ENCODE measurements at places on chromosomes 7 and 10.

DNA sequence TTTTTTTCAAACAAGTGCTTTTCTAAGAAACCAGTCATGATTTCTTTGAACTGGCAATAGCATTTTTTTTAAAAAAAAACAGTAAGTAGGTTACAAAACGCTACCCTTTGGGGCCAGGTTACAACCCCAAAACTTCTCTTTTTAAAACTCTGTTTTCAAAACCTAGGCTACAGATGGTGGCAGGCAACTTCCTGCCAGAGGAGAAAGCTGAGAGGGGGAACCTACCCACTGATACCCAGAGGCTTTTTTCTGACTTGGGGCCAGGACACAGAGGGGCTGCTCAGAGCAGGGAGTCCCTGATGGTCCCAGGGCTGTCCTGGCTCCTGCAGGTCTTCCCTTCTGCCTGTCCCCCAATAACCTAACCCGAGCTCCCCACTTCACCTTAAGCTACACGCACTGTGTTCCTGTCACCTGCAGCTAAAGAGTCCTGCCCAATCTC is 6.9 kb downstream of the STN1 start:
- DNase-seq, result no peak

GRCh38 chr7:66256281-66256680 is 51.1 kb downstream of the TPST1 start:
- DNase-seq, result no peak

- DNase-seq, result no peak
Observed at GRCh38 chr7:43559946-43560335, 23.0 kb upstream of the STK17A start.

- no peak for DNase-seq
Observed at GRCh38 chr7:674454-675410, 51.8 kb upstream of the DNAAF5 start.

GRCh38 chr10:133069033-133069525 is 18.6 kb upstream of the ADGRA1 start:
- DNase-seq, result no peak

DNA sequence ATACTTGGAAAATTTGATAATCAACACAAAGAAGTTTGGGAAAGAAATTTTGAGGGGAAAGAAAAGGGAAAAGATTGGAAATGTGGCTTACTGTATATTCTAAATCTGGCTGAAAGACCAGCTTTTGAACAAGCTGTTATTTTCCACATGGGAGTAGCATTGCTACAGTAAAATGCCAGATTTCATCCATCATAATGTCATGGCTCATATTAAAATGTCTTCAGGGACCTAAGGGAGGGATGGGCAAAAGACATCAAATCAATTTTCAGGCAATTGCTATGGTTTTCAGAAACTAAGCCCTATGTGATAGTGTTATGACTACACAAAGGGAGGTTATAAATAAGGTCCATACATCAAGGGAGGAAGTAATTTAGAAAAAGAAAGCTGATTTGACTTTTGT is 1116.9 kb upstream of the CELF2 start:
- no peak for DNase-seq

DNA sequence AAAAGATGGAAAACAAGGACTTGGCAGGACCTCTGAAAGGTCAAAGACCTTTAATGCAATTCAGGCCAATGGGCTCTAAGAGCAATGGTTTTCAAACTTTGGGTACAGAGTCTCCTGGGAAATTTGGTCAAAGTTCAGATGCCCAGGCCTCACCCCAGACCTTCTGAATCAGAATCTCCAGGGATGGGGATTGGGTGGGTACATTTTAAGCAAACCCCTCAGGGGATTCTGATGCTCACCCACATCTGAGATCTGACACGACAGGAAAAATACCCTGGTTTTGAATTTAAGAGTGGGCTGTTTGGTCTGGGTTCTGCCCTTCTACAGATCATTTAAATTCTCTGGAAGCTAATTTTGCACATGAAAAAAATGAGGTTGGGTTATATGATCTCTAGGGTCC is 214.8 kb upstream of the PLXNA4 start:
- no peak for DNase-seq

GRCh38 chr7:84786073-84786472 is 400.8 kb downstream of the SEMA3D start:
- DNase-seq, result no peak

GRCh38 chr10:125001313-125002046 is 59.6 kb downstream of the ZRANB1 start:
- DNase-seq, result no peak

DNA sequence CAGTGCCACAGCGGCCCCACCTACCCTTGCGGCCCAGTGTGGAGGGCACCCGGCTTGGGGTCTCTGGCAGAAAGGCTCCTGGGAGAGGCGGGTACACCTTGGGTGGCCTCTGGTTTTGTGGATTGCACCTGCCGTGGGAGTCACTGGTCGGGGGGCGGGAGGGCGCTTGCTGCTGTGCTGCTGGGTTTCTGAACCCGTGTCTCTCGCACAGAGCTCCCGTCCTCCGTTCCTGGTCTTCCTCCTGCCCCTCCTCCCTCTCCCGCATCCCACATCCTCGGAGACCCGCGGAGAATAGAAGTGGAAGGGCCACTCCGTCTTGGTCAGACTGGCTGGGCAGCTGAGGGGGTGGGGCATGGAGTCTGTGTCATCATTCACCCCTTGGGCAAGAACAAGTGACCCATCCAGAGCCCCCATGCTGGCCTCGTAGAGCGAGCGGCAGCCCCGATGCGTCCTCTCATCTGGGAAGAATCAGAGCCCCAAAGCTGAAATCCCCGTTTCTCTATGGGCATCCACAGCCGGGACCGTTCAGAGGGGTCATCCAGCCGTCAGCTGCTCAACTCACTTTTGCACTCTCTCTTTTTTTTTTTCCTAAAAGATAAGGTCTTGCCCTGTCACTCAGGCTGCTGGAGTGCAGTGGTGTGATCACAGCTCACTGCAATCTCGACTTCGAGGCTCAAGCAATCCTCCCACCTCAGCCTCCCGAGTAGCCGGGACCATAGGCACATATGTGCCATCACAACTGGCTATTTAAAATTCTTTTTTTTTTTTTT is 4.0 kb downstream of the MAFK start:
- no peak for DNase-seq

GRCh38 chr10:17673471-17674061 is 29.6 kb downstream of the STAM start:
- peak; percentile 81 for DNase-seq

GRCh38 chr10:48973065-48973464 is 33.4 kb upstream of the LRRC18 start:
- no peak for DNase-seq

DNA sequence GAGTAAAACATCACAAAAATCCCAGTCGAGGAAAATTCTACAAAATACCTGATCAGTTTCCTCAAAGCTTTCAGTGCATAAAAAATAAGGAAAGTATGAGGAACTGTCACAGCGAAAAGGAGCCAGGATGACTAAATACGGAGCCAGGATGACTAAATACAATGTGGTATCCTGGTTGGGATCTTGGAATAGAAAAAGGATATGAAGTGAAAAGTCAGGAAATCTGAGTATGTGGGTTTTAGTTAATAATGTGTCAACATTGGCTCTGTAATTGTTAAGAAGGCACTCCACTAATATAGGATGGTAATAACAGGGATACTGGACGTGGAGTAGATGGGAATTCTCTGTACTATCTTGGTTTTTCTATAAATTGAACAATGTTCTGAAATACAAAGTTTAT is 175.5 kb downstream of the SUGCT start:
- DNase-seq, result no peak

DNA sequence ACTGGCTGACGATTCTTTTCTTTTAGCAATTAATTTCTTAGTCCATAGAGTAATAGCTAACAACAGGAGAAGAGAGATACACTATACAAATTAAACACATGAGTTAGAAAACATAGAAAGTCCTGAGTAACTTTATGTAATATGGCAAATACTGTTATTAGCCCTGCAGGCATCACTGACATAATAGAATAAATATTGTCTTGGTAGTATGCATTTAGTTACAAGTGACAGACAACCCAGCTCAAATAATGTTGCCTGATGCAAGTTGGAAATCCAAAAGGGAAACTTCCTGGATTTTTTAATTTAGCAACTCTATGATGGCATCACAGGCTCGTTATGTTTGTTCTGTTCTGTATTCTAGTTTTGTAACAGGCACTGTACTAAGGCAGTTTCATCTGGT is 95.1 kb downstream of the DKK1 start:
- no peak for DNase-seq

- DNase-seq, result no peak
Observed at GRCh38 chr10:45373576-45374349, at the start of gene ALOX5. TSS of gene ALOX5 (plus strand) at chr10:45374216. CDS start at chr10:45374280, 64 bp downstream.

GRCh38 chr7:70833726-70834125 is 298.2 kb upstream of the GALNT17 start:
- DNase-seq, result peak; percentile 56

DNA sequence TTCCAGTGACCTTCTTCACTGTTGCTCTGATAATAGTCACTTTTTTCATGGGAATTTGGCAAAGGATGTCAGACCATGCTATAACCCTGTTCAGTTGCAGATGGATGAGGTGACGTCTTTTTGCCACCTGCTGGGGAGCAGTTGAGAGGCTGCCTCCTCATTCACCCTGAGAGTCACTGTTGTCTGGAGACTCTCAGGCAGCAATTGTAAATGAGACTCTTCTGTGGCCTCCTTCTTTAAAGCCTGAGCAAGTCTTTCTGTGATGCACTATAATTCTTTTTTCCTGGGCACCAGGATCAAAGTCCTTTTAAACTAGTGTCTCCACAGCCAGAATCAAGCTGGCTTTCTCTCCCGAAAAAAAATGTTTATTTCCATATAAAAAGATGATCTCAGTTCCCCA is 345.1 kb downstream of the ARL4A start:
- no peak for DNase-seq

- no peak for DNase-seq
Observed at GRCh38 chr7:11485636-11486035, 346.4 kb downstream of the THSD7A start.

GRCh38 chr7:156793334-156793733 is 99.6 kb downstream of the LMBR1 start:
- DNase-seq, result no peak

GRCh38 chr10:69864321-69864720 is 62.6 kb downstream of the COL13A1 start:
- DNase-seq, result peak; percentile 74

DNA sequence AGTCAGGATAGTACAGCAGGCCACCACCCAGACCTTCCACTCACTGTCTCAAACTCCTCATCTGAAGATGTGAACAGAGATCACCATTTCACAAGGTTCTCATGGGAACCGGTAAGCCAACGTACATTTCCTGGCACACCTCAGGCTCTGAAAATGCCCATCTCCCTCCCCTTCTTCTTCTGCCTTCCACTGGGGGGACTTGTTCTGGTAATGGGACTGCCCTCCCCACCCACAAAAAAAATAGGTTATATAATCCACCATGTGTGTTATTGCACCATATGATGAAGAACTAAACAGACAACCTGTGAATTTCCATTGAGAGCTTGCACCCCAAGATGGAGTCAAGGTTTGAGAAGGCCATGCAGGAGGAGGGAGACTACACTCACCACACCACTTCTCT is 42.1 kb upstream of the IKZF1 start:
- no peak for DNase-seq

GRCh38 chr10:15202639-15203038 is 34.1 kb upstream of the NMT2 start:
- no peak for DNase-seq

GRCh38 chr10:85668522-85668921 is 698.1 kb downstream of the GRID1 start:
- DNase-seq, result no peak

- DNase-seq, result no peak
Observed at GRCh38 chr10:24251547-24251946, 42.6 kb downstream of the KIAA1217 start.

GRCh38 chr10:131865223-131865917 is 35.4 kb upstream of the PPP2R2D start:
- DNase-seq, result no peak

- no peak for DNase-seq
Observed at GRCh38 chr10:4658777-4659176, 167.2 kb upstream of the AKR1E2 start.

- no peak for DNase-seq
Observed at GRCh38 chr10:33195608-33196376, 138.7 kb downstream of the NRP1 start.

DNA sequence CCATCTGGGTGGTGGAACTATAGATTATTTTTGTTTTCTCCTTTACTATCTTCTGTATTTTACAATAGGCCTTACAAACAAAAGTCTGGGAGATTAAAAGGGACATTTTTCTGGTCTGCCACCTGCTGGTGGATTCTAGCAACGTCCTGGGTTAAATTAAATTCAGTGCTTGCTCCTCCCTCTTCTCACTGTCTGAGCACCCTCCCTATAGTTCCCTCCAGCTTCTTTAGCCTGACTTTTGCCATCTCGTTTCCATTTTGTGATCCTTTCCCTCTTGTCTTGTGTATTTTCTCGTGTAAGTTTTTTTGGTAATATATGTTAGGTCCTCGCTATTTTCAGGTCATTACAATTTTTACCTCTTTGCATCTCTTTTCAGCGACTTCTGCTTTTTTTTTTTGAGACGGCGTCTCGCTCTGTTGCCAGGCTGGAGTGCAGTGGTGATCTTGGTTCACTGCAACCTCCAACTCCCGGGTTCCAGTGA is 16.1 kb downstream of the ANKRD16 start:
- DNase-seq, result no peak

DNA sequence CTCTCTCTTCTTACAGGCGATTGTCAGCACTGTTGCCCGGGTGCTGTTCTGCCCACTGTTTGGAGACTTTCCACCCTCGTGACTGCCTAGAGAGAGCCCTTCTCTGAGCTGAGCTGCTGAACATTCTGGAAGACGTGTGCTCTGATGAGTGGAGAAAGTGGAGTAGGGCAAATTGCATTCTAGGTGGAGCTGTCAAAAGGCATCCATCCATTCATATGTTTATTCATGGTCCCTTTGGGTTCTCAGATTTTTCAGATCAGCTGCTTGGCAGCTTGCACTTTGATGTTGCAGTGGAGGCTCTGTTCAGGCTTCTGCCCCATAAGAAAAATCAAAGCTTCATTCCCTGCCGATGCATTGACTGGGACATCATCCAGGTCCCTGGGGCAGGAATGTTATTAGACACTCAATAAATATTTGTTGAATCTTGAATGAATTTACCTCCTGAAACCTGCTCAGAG is 120.7 kb upstream of the EEPD1 start:
- no peak for DNase-seq

DNA sequence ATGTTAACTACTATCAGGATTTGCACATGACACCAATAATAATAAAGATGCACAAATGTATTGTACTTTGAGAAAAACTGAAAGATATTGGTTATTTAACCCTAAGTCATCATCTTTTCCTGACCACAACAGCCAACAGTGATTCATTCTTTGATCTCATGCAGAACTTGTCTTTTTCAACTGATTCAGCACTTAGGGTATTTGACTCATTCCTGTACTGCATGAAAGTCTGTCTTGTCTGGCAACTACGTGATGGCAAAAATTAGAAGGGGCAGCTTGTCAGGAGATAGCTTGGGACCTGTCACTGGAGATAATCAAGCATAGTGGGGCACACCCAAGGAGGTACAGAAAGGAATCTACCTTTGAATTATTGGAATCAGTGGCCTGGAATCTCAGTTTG is 77.8 kb upstream of the LRRC17 start:
- DNase-seq, result peak; percentile 73

GRCh38 chr7:27096768-27097514 is 1.1 kb upstream of the HOXA1 start:
- no peak for DNase-seq

- DNase-seq, result no peak
Observed at GRCh38 chr7:79854621-79855020, 280.0 kb upstream of the GNAI1 start.

GRCh38 chr7:51446785-51447184 is 130.2 kb upstream of the COBL start:
- DNase-seq, result no peak

- no peak for DNase-seq
Observed at GRCh38 chr7:22296916-22297315, 60.0 kb downstream of the RAPGEF5 start.
